ENCODE measurements at places on chromosomes 1 and 21.
A peak's percentile ranks its signal among the peaks of the same experiment; 100 is the strongest.

DNA sequence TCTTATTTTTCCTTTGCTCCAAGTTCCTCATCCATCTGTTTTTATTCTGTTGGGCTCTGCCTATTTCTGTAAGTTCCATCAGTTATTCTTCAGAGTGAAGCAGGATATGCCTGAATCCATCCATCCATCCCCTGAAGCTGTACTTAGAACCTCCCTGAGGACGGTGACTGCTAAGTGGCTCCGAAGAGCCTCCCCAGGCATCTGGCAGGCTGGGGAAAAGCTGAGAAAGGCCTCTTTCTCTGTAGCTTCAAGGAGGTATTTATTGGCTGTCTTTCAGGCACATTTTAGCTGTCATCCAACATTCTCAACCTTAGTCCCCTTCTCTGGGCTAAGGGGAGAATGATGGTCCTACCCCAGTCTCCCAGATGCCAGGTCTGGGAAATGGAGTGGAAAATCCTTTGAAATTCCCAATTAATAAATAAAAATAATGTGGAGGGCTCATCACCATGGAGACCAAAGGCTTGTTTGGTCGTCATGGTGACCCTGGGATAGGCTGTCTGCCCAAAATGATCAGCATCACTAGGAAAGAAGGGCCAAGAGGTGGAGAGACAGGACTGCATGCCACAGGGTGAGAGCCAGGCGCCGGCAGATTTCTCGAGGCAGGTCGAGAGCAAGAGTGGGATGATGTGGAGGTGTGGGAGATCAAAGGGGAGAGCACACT is 82.0 kb downstream of the UBIAD1 start:
- DNase-seq: no peak

DNA sequence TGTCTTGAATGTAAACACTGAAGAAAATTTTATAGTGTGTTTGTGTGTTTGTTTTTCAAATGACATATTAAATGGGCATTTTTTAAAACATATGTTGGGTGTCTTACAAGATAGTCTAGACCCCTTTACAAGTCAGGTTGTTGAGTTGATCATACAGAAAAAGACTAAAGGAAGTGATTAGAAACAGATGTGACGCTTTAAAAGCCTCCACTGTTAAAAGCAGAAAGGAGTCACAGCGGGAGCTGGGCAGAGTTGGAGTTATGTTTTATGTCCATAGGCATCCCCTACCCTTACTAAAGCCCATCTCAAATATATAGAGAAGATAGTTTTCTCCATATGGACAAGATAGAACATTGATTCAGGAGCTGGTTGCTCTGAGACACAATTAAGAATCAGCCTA is 393.9 kb downstream of the PLPP3 start:
- DNase-seq: no peak

DNA sequence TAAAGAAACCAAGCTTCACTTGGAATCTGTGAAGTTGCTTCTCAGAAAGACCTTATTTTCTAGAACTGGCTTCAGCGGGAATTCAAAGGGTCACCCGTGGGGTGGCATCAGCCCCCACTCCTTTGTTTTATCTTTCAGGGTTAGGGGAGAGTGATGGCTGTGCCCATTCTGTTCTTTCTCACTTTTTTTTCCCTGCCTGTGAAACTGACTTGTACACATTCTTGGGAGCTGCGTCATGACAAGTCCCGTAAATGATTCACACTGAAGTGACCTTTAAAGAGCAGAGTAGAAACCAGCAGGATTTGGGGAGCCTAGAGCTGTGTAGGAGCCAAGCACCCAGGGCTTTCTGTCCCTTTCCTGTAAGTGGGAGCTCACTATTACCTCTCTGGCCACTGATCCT is 43.8 kb downstream of the SLC44A3 start:
- no peak for DNase-seq

DNA sequence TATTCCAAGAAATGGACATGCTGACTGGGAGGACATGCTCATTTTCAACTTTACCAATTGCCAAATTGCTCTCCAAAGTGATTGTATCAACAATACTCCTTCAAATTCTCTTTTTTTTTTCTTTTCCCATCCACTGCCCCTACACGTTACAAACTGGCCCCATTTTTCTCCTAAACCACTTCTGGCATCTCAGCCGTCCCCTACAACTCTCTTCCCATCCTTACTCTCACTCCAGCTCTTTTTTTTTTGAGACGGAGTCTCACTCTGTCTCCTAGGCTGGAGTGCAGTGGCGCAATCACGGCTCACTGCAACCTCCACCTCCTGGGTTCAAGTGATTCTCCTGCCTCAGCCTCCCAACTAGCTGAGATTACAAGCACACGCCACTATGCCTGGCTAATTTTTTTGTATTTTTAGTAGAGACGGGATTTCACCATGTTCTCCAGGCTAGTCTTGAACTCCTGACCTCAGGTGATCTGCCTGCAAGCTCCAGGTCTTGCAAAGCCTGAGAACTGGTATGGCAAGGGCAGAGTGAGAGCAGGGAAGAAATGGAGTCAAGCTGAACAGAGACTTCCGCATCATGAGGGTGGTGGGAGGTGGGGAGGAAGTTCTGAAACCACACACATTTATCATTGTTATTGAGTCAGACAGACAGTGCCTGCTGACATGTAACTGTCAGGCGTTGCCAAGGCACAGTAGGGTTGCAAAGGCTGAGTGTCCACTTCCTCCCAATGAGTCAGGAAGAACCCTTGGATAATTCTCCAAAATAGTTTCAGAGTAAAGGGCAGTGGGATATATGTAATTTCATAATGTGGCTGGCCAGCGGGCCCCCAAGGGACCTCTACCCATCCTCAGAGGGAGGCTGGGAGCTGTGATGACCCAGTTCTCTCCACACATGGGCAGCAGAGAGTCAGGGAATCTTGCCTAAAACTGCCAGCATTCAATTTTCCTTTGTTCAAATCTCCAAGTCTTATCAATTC is 17.4 kb downstream of the CELA3A start:
- DNase-seq: no peak

DNA sequence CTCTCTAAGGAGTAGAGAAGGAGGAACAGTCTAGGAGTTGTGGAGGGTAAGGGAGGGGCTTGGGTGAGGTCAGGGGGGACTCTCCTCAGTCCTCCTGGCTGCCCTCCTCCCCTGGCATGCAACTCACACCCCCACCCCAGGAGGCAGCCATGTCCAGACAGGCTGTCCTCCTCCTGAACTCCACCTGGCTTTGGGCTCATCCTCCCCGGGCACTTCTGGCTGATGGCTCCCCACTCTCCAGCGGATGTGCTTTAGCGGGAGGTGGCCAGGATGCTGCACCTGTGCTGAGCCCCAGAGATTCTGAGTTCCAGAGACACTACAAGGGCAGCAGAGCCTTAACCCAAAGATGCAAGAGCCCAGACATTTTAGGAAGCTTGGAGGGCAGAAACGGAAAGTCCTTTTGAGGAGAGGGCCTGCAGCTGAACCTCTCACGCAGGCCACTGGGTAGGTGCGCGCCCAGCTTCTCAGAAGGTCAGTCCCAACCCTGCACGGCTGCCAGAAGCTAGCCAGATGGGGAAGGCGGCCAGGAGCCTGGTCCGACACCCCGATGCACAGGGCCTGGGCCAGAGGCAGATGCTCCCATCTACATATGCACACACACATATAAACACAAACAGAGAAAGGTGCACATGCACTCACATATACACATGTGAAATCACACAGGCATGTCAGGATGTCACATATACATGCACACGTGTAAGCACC is 83.4 kb downstream of the PDE9A start:
- no peak for DNase-seq

- no peak for DNase-seq
Observed at GRCh38 chr1:198125995-198126735, 30.6 kb upstream of the NEK7 start.

GRCh38 chr1:66353257-66353656 is 180.7 kb upstream of the SGIP1 start:
- no peak for DNase-seq

DNA sequence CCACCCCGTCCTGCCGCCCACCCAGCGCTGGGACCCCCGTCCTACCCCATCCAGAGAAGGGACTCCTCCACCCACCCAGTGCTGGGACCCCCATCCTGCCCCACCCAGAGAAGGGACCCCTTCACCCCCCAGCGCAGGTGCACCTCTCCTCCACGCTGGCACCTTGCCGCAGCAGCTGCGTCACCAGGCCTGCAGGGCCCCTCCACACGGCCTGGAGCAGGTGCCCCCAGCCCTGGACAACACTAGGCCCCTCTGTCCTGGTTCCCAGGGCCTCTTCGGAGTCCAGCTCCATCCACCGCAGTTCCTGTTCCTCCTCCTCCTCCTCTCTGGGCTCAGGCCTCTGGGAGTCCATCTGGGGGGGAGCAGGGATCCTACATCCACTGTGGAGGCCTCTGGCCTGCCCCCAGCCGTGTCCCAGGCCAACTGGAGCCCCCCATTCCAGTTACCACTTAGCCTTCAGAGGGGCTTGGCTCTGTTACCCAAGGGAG is 378 bp downstream of the ANKRD65 start:
- DNase-seq: no peak

GRCh38 chr1:231681006-231681405 is 54.4 kb downstream of the DISC1 start:
- DNase-seq: no peak

DNA sequence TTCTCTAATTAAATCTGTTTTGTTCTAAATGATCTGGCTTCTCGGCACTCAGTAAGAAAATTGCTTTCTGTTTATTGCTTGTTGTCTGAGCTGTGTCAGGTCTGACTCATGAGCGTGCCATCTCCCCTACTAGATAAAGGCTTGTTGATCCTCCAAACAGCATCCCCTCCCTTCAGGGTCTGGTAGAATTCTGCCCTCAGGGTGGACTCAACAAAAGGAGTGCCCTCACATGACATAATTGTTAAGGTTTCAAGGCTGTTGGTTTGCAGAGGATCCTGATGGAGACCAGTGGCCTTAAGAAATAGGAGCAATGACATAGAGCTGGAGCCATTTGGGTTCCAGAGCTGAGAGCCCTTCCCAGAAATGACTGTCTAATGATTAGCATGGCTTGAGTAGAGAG is 36.0 kb upstream of the ATP2B4 start:
- DNase-seq: no peak

DNA sequence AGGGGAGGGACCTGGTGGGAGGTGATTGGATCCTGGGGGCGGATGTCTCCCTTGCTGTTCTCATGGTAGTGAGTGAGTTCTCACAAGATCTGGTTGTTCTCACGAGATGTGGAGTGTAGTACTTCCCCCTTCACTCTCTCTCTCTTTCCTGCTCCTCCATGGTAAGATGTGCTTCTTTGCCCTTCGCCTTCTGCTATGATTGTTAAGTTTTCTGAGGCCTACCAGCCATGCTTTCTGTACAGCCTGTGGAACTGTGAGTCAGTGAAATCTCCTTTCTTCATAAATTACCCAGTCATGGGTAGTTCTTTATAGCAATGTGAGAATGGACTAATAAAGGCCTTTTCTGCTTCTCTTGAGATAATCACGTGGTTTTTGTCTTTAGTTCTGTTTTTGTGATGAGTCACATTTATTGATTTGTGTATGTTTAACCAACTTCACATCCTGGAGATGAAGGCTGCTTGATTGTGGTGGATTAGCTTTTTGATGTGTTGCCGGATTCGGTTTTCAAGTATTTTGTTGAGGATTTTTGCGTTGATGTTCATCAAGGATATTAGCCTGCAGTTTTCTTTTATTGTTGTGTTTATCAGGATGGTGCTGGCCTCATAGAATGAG is 45.5 kb downstream of the RABGAP1L start:
- DNase-seq: no peak

- no peak for DNase-seq
Observed at GRCh38 chr1:116334015-116334547, 39.0 kb upstream of the ATP1A1 start.

GRCh38 chr1:91523482-91523881 is 22.8 kb downstream of the CDC7 start:
- DNase-seq: no peak

- no peak for DNase-seq
Observed at GRCh38 chr1:3771108-3772026, 1.2 kb upstream of the SMIM1 start.

- DNase-seq: peak; percentile 77
Observed at GRCh38 chr1:112803906-112804762, 89.0 kb upstream of the PPM1J start.

- DNase-seq: no peak
Observed at GRCh38 chr1:207223162-207223561, 98.3 kb upstream of the CD55 start.

DNA sequence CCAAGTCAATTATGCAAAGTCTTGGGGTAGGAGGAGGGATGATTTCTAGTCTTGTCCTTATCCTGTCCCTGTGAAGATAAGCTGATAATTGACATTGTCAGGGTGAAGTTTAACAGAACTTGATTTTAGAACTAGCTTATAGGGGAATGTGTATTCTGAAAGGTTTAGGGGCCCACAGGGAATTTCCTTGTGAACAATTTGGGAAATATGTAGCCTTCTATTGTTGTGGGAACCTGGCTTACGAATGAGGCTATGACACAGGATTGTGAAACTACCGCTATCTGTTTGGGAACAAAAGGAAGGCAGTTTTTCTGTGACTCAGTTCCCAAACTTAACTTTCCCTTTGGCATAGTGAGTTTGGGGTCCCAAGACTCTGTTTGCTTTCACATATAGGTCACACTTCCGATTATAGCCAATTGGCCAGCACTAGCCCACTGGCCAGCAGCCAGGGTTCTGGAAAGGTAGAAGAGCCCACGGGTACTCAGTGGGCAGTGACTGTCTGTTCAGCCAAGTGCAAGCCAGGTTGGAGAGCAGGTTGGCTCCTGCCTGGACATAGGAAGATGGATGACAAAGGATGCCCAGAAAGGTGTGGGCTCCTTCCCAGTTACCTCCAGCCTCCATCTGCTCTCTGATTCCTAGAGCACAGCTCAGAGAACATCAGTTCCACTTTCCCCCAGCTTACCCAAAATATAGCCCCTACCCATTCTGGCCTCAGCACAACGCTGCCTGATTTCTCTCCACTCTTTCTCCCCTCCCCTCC is 35.5 kb downstream of the H3-3A start:
- no peak for DNase-seq

DNA sequence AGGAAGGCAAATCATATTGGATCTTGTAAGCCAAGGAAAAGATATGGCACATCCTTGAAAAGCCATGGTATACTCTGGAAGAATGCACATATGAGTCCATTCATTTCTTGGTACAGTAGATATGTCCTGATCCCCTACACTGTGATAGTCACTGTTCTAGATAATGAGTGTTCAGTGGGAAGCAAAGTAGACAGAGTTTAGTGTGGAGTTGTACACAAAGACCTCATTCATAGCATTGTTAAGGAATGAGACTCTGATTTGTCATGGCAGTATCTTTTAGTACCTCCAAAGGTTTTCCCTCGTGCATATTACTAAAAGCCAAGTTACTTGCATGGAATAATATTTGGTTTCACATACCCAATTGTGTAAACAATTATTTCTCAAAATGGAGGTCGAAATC is 204.7 kb downstream of the NFIA start:
- DNase-seq: no peak

DNA sequence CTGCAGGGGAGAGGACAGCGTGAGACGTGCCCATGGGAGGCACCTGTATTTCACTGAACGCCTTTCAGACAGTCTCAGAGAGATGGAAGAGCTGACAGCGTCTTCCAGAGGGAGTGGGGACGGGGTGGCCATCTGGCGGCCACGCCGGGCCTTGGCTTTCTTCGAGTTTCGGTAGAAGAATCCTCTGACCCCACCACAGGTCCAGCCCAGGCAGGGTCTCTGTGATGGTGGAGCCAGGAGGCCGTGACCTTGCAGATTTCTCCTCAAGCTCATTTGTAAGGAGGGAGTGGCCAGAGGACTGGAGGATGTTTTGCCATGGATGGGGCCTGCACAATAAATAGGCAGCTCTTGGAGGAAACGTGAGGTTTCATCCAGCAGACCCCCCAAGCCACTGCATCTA is 47.6 kb upstream of the ADARB1 start:
- no peak for DNase-seq
